C1 segment of cervical spinal cord (tissue), 14 donors: ENCODE measurements at places on chromosomes 6 and 20.

GRCh38 chr6:125922322-125922860 is 34.2 kb upstream of the HINT3 start:
- DNase-seq, result no peak

DNA sequence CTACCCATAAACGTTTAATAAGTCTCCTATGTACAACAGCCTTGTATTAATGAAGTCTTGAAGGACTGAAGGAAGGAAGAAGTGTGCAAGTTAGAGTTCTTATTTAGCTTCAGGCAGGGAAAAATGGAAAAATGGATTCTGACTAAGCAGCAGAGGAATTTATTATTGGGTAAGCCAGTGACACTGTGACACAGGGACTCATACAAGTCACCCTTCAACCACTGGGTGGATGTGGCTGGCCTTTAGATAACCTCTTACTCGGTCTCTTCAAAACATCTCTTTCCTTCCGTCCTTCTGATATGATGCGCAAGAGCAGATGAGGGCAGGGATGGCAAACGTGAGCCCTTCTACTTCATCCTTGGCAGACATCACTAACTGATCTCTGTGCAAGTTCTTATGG is 145.6 kb downstream of the DHX35 start:
- DNase-seq, result no peak

GRCh38 chr6:150687508-150687907 is 87.8 kb downstream of the PLEKHG1 start:
- no peak for DNase-seq

GRCh38 chr6:75778757-75779156 is 29.7 kb downstream of the MYO6 start:
- no peak for DNase-seq

- DNase-seq, result no peak
Measured at GRCh38 chr6:39876826-39877225, 57.4 kb downstream of the MOCS1 start.

GRCh38 chr6:145736661-145737144 is 1.4 kb upstream of the EPM2A start:
- DNase-seq, result no peak

DNA sequence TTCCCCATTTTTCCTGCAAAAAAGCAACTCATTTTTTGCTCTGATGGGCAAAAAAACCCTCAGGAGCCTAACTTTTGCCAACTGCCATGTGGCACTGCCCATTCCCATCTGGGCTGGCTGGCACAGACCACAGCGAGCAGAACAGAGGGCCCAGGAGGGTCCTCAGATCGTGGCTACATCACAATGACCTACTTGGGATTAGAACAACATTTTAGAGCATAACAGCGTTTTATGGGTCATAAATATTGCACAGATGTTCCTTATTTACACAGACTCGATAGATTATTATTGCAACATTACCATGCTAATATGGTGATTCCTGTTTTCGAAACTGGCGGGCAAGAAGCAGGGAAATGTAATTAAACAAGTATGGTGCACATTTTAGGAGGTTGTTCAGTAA is 28.0 kb downstream of the PTPRT start:
- no peak for DNase-seq

- DNase-seq, result no peak
Measured at GRCh38 chr6:157653521-157653920, 169.5 kb upstream of the SNX9 start.

- no peak for DNase-seq
Measured at GRCh38 chr20:16209951-16210361, 363.3 kb downstream of the KIF16B start.

GRCh38 chr6:166333172-166333995 is 9.0 kb downstream of the SFT2D1 start:
- DNase-seq, result no peak

DNA sequence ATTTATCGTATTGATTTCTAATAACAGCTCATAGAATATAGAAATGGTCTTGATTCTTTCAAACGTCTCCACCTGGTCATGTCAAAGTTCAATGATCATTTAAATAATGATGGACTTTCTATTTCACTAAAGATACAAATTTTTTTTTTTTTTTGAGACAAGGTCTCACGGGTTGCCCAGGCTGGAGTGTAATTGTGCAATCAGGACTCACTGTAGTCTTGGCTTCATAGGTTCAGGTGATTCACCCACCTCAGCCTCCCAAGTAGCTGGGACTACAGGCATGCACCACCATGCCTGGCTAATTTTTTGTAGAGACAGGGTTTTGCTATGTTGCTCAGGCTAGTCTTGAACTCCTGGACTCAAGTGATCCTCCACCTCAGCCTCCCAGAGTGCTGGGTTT is 25.2 kb downstream of the KLHL31 start:
- DNase-seq, result no peak

- no peak for DNase-seq
Measured at GRCh38 chr20:23988561-23988960, at the start of gene GGTLC1. Gene GGTLC1, minus strand, starts transcription at chr20:23988779. Its CDS starts 2,168 bp downstream, at chr20:23986611.

GRCh38 chr20:44537993-44538392 is 16.1 kb upstream of the SERINC3 start:
- DNase-seq, result no peak

- no peak for DNase-seq
Measured at GRCh38 chr6:45049188-45049843, 278.8 kb upstream of the RUNX2 start.

GRCh38 chr20:56875052-56875659 is 246.1 kb downstream of the TFAP2C start:
- no peak for DNase-seq

DNA sequence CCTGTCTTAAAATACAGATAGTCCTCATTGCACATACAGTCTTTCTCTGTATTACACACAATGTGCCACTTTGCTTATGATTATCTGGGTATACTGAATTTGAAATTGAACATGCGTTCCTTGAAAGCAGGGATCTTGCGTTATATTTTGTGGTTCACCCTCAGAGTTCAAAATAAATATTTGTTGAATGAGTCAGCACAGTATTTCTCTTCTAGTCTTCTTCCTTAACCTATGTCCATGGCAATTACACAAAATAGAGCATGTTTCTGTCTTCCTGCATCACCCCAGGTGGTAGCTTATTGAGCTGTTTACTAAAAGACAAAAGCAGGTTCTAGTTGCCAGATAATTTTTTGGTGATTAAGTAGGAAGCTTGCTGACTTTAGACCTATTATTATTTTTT is 272.9 kb upstream of the FERMT1 start:
- no peak for DNase-seq

DNA sequence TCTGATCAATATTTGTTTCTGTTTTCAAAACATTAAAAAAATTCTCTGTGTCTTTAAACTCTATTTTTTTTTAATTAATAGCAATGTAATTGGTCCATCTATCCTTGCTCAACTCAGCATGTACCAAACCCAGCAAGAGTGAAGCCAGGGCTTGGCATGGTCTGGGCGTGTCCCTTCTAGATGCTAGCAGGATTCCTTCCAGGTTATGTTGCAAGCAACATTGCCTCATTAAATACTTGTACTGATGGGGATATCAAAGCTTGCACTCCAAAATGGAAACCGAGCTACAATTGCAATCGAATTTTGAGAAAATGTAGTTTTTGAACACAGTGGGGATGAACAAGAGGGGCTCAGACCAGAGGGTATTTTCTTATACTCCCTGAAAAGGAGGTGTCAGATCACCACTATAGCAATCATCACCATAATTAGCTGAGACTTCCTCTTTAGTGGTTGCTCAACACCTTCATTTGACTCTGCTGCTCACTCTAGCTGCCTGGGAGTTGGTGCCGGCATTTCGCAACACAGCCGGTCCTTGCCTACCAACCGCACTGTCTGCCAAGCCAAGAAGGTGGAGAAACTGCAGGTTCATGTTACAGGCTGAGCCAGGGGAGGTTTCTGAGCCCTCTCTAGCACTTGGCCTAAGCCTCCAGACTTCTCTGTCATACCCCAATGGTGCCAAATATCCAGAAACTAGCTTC is 67.8 kb upstream of the RALGAPA2 start:
- no peak for DNase-seq

GRCh38 chr6:108157981-108158525 is 7.8 kb upstream of the NR2E1 start:
- no peak for DNase-seq

DNA sequence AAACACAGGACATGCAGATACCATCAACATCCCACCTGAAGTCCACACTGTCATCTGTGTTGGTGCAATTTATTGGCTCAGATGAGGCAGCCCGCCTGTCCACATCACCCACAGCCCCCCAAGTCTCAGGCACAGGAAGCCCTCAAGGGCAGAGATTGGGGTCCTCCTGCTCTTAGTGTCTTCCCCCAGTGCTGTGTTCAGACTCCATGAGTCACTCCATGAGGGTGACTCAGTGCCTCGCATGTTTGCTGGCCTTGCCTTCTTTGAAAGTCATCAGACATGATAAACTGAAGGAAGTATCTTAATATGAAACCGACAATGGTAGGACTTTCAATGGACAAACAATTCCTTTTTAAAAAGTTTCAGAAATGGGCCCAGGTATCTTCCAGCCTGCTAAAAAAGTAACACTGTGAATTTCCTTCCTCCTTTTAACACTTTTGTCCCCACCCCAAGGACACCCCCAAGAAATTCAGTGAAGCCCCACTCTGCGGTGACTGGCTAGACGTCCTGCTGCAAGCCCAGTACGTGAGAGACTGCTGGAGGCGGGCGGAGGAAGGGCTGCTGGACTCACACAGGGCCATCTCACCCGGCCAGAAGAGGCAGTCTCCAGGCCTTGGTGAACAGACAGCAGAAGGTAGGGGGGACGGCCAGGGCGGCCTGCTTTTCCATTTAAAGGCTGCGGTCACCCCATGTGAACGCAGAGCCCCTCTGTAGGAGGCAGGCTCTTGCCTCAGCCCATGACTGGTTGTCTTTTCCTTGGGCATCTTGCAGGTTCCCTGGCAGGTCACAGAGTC is 43.0 kb upstream of the KCNK16 start:
- no peak for DNase-seq

DNA sequence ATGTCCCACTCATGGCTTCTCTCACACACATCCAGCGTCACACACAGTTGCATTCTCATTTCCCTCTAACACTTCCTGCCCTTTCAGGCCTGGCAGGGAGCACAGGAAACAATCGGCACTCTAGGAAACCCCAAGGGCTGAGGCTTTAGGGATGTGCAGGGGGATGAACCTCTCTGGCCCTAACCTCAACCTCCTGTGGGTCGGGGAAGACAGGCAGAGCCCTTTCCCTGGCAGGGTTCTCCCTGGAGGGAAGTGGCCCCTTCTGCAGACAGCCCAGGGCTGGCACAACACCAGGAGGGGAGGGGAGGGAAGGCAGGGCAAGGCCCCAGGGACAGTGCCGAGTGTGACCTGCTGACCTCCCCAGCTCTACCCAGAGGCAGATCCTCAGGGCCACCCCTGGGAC is 2.7 kb downstream of the TEAD3 start:
- no peak for DNase-seq

DNA sequence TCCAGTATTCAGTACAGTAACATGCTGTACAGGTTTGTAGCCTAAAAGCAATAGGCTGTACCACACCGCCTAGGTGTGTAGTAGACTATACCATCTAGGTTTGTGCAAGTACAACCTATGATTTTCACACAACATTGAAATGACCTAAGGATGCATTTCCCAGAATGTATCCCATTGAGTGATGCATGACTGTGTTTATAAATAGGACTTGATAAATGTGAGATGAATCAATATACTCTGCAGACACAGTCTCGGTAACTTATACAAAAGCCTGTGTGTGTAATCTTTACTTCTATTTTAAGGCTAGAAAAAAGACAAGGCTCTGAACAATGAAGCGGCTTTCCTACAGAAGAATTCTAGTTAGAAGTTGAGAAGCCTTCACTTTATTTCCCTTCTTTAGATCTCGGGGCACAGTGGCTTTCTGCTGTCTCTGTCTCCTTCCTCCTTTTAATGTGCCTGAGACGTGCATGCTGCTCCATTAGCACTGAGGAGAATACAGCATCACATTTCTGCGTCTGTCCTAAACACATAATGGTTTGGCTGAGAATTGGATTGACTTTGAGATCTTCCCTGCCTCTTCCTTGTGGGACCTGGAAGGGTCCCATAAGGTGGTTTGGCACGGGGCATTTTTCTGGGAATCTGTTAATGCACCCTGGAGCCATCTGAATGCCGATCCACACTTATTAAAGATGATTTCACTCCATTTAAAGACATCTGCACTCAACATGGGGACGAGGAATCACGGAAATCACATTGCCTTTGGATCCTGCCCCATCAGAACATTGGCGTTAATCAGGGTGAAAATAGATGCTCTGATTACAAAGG is 112.5 kb downstream of the SCML4 start:
- no peak for DNase-seq

DNA sequence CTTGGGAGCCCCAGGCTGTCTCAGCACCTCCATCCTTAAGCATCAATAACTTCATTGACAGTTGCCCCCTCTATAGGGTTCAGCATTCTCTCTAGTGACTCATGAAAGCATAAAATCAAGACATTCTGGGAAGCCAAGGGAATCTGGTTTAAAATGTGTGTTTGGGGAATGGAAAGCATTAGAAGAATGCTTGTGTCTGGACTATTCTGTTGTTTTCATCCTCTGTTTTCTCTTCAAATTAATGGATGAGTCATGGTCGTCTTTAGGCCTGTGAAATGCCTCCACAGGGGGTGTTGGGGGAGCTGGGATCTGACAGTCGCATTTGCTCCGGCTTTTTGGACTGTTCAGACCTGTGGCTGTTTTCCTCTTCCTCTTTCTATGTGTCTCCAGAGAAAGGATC is 279.7 kb downstream of the CDC5L start:
- no peak for DNase-seq

DNA sequence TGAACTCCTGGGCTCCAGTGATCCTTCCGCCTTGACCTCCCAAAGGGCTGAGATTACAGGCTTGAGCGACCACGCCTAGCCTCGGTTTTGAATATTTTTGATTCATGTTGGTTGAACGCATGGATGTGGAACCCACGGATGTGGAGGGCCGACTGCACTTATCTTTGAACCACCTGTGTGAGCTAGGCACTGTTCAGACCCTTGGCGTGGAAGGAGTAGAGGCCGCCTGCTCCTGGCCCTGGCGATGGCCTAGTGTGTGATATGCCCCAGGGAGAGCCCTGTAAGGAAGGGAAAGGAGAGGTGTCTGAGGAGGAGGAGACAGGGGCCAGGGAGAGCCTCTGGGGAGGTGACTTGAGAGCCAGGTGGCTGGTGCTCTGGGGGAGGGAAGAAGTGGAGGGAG is 64.3 kb downstream of the BCAS4 start:
- no peak for DNase-seq

GRCh38 chr6:39926668-39927067 is 7.6 kb downstream of the MOCS1 start:
- DNase-seq, result no peak

GRCh38 chr6:28683945-28684538 is 158.4 kb downstream of the GPX5 start:
- no peak for DNase-seq

DNA sequence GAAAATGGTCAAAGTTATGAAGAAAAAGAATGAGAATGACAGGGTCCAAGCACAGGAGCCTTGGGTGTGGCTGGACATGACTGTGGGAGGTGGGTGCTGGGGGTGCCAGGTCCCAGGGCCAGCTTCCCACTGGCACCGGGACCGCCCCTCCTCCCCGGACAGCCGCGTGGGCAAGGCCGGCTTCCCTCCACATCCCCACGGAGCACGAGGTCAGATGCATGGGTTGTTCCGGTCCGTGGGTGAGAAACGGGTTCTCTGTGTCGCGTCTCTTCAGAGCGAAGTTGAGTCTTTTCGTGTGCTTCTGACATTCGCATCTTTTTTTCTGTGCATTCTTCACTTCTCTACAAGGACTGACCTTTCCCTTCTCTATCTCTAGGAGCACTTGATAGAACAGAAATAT is 30.1 kb downstream of the KIF25 start:
- no peak for DNase-seq
